ENCODE measurements at places on chromosomes 5 and 9.

DNA sequence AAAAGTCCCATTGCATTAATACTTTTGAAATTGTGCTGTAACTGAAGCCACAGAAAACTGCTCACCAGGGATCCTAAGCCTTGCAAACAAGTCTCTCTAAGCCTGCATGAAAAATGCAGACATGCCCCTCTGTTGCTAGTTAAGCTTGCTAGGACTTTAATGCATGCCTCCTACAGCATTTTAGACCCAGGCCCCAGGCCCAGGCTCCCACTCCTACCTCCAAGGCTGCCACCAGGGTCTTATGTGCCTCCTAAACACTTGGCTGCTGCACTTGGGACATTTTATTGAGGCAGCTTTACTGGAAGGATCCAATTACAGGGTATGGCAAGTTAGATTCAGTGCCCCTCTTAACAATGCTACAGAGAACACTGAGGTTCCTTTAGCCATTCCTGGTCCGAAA is 467.3 kb upstream of the CLINT1 start:
- no peak for DNase-seq

- no peak for DNase-seq
Observed at GRCh38 chr5:159788835-159789331, 127.4 kb upstream of the ADRA1B start.

DNA sequence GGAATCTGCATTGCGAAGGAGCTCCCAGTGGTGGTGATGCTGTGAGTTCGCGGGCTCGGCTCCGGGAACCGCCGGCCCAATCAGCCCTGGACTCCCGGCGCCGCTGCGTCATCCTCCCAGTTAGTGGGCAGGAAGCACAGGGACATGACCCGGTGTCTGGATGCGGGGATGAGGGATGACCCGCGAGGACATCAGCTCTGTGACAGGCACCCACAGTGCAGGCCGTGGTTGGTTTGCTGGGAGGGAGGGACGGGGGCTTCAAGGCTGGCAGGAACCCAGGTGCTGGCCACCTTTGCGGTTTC is 996 bp downstream of the NXNL2 start:
- DNase-seq: no peak

DNA sequence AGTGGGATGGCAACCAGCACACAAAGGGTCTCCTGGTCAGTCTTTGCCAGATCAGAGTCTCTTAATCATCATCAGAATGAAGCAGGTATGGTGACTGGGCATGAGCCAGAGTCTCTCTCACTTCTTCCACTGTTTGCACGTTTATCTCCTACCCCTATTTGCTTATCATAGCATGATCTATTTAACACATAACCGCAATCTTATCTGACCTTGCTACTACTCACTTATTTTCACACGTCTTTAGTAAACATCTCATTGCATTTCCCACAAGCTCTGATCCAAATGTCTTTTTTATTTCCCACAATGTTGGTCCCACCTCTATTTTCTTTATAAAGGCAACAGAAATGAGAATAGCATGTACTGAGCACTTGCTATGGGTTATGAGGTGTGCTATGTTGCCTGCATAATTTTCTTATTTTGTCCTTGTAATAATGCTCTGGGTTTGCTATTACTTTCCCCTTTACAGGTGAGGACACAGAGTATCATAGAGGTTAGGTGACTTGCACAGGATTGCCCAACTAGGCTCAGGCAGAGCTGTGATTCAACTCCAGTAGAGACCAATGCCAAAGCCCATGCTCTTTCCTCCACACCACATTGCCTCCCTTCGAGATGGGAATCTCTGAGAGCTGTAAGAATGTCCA is 39.7 kb upstream of the IL7R start:
- no peak for DNase-seq
